ENCODE measurements at places on chromosomes 16 and 17.

DNA sequence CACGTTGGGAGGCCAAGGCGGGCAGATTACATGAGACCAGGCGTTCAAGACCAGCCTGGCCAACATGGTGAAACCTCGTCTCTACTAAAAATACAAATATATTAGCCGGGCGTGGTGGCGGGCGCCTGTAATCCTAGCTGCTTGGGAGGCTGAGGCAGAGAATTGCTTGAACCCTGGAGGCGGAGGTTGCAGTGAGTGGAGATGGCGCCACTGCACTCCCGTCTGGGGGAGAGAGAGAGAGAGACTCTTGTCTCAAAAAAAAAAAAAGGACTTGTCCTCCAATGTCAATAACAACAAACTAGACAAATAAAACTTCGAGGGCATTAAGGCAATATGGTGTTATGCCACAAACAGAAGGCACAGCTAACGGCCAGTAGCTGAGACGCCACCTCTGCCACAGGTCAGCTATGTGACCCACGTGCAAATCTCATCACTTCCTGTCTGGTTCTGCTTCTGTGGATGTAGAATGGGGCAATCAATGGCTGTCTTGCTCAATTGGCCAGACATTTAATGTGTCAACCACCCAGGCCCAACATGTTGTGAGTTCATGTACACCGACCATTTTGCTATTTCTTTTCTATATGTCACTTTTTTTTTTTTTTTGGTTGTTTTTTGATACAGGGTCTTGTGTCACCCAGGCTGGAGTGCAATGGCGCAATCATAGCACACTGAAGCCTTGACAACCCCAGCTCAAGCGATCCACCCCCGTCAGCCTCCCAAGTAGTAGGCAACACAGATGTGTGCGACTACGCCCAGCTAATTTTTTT, 834 bp upstream of the TXNDC11 start:
- DNase-seq = no peak

DNA sequence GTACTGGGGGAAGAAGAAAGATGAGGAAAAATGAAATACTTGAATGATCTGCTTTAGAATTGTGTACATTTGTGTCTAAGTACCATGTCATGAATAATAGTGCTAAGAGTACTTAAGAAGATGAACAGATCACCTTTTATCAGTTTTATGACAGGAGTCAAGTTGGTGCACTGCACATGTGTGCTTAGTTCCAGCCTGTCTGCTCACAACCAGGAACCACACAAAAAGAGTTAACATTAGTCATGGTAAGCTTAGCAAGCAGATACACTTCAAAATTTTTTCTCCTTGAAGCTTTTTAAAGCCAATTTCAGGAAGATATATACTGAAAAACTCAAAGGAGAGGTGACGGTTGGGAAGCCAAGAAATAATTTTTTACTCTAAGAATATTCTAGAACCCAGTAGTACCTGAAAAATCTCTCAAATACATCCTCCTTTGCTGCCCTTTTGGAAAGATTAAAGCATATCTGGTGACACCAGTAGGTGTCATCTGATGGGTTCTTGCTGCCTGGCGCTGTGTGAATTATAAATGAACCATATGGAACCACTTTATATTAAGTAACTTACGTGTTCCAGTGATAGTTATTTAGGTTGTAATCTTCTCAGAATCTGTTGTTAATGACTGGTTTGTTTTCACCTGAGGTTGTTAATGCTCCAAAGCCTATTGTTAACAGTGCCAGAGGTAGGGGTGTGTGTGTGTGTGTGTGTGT, 93.4 kb downstream of the MSI2 start:
- no peak for DNase-seq

GRCh38 chr17:29038085-29038795, 4.7 kb upstream of the PIPOX start:
- no peak for DNase-seq

DNA sequence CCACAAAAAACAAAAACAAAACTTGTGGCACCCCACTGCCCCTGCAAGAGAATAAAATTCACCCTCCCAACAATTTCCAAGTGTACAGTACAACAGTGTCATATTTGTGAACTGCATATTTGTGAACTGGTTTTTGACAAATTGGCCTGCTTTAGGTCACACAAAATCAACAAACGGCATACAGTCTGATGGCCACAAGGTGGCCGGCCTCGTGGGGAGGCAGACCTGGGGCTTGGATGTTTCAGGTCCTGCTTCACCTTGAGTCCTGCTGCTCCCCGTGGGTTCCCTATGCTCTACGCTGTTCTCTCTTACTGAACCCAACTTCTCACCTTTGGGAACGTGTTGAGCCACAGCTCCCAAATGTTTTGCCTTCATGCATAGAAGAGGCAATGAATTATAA, 102.2 kb downstream of the CDK5R1 start:
- DNase-seq = no peak

DNA sequence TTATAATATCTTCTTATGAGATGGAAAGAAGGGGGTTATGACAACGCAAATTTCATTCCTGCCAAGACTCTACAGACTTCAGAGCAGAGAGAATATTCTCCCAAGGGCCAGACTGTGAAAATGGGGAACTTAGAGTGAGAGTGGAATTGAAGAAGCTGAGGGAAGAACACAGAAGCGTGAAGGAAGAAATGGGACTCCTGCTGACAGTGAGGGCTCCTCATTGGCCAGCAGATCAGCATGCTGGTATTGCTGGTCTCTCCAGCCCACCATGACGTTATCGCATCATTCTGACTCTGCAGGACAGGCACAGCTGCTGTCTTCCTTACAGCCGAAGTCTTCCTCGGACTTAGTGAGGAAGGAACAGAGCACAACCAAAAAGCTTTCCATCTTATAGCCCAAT, 24.3 kb downstream of the CCL4 start:
- DNase-seq = no peak

DNA sequence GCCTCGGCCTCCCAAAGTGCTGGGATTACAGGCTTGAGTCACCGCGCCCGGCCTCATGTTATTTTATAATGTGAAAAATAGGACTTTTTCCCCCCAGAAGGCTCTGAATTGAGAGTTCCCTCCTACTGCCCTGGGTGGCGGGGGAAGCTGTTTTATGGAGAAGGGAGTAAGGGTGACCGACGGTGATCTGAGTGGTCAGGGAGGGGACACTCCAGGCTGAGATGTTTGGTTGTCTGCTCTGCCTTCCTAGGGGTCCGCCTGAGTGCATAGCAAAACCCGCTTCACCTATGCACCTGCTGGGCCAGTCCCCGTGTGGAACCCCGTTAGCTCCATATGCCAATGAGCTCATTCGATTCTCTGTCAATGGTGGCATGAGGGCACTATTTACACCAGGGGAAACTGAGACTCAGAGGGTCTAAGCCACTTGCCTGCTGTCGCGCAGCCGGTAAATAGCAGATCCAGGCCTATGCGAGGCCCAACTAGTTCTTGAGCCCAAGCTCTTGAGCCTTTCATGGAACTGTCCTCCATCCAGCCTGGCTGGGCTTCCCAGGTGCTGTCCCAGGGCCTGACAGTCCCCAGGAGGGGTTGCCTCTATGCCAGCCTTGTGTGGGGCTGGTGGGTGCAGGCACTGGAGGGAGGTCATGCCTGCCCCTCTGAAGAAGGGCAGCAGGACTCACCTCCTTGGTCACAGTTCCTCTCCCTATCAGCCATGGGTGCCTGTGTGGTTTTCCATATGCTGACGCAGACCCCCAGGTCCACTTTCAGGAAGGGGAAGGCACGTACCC, 1.7 kb upstream of the GJD3 start:
- no peak for DNase-seq

- no peak for DNase-seq
These were observed 1.3 kb downstream of the DNAH17 start for GRCh38 chr17:78575899-78576298.

DNA sequence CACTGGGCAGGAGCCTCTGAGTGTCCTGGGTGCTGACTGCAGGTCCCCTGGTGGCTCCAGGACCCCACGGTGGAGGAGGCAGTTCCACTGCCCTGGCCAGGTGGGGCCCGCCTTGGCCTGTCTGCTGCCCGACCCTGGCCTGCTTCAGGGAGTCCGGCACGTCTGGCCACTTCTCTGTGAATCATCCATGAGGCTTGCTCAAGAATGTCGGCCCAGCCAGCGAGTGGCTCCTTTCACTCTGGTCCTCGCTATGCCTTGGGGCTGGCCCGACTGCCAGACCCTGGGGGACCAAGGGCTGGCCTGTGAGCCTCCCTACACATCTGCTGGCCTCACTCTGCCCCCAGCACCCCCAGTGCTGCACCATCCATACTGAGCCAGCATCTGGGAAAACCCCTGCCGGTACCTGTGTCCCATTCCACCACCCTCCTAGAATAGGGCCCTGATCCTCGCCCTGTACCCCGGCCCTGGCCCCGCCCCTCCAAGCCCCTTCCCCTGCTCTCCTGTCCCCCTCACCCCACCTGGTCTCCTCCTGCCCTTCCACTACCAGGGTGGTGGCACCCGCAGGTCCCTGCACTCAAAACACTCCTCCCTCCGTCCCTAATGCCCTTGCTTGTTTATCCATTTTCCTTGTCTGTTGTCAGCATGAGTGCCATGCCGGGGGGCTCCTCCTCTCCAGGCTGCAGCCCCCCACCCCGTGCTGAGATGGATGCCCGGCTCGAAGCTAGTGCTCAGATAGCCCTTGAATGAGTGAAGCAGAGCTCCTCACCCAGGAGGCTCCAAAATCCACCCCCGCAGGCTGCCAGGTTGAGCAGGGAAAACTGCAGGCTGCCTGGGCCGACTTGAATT, 35.5 kb downstream of the ADCY7 start:
- no peak for DNase-seq

DNA sequence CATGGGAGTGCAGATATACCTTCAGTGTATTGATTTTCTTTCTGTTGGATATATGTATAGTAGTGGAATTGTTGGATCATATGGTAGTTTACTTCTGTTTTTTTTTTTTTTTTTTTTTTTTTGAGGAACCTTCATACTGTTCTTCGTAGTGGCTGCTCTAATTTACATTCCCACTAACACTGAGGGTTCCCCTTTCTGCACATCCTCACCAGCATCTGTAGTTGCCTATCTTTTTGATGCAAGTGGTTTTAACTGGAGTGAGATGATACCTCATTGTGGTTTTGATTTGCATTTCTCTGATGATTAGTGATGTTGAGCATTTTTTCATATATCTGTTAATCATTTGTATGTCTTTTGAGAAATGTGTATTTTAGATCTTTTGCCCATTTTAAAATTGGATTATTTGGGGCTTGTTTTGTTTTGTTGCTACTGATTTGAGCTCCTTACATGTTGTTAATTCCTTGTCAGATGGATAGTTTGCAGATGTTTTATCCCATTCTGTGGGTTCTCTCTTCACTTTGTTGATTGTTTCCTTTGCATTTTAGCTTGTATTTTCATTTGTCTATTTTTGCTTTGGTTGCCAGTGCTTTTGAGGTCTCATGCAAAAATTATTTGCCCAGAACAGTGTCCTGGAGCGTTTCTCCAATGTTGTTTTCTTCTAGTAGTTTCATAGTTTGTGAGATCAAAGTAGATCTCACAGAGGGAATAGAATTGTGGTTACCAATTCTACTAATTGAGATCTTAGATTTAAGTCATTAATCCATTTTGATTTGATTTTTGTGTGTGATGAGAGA, 25.0 kb upstream of the BCAS3 start:
- DNase-seq = no peak

GRCh38 chr16:67668495-67669157, 2.0 kb downstream of the C16orf86 start:
- no peak for DNase-seq

DNA sequence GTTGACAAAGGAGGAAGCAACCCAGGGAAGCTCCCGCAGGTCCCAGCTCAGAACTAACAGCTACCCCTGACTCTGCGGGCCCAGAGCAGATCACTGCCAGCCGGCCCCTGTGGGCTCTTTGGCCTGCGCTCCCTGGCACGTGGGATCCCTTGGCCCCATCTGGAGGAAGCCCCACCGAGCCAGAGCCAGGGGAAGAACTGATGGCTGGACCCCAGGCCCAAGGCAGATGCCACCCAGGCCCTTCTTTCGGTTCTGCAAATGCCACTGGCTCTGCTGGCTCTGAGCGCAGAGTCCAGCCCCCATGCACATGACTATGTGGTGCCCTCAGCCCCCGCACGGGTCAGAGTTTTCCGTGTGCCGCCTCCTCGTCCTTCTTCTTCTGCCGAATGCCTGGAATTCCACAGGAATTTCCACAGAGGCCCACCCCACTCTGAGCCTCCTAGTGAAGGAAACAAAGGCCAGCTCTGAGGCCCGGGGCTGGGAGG, 35.8 kb upstream of the SNN start:
- DNase-seq = no peak

DNA sequence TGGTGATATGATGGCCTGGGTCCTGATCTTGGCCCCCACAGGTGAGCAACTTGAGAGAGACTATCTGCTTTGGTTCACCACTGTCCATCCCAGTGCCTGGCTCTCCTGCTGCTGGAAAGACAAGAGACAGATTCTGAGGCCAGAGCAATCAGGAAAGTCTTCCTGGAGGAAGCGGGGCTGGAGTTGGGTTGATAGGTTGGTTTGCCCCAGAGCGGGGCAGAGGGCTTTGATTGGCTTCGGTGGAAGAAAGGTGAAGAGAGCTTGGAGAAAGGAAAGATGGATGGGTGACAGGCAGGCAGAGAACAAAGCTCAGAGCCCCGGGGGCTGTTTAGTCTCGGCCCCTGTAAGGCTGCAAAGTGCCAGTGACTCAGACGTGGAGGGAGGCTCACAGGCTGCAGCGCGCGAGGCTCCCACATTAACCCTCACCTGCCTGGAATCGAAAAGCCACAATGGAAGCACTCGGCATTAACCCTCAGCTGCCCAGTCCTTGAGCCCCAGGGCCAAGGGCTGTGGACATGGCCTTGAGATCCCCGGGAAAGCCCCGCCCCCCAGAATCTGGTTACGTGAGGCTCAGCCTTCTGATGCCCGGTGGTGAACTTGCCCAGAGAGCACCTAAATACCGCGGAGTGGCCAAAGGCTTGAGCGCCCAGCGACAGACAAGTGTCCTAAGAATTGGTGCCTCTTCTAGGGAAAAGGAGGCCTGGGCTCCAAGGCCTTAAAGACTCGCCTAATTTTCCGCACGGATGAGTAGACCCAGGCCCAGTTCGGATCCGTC, 996 bp upstream of the CPNE2 start:
- no peak for DNase-seq

DNA sequence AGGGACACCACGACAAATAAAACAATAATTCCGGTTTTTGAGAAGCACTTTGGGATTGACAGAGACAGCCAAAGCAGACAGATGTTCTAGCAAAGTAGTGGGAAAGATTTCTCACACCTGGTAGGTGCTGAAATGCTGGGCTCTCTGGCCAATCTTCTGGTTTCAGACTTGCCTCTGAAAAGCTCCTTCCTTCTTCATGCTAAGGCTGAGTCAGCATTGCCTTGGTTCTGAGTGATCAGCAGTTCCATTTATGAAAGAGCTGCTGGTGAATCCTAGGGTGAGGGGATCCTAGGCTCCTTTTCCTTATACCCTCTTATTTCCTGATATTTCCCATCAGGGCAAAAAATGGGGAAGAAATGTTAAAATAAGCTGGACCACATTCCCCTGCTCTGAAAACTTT, 268.7 kb upstream of the SALL1 start:
- no peak for DNase-seq

GRCh38 chr17:41167561-41167960, 460 bp downstream of the KRTAP4-3 start:
- no peak for DNase-seq

- no peak for DNase-seq
These were observed 204.7 kb upstream of the CIBAR2 start for GRCh38 chr16:85316944-85317343.

Data from left renal cortex interstitium (tissue), 4 donors.